ENCODE measurements at places on chromosomes 2 and 18.

GRCh38 chr2:45745231-45745630 is 93.8 kb downstream of the PRKCE start:
- peak; percentile 33 for DNase-seq

- DNase-seq: peak; percentile 88
Observed at GRCh38 chr2:73085691-73086090, 14.2 kb upstream of the SFXN5 start.

DNA sequence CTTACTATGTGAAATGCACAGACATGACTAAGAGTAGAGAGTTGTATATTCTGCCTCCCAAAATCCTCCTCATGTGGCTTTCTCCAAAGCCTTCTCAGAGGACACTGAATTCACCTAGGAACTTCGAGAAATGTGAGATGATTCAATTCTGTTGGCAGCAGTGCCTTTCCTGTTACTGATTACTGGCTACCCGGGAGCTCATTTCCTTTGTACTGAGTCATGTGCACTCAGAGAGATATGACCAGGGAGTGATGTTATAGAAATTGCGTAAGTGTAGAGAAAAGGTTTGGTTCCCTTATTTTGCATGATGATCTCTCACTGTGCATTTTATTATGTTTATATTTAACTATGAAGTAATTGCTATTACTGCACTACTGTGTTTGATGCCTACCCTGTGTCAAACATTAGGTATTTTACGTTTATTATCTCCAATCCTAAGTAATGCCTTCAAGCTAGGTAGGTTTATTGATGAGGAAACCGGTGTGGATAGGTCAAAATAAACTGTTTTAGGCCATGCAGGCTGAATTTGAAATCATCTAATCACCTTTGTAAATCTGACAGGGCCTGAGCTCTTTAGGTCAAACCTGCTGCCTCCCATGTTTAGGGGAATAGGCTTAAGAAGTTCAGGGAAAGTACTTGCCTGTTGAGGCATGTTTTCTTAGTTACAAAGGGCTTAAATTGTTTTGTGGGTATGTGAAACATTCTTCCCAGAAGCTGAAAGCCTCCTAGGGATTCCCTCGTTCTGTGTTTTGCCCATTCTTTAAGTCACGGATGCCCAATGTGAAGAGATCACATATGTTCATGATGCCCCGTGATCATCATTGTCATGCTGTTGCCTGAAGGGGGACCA is 86.8 kb downstream of the FMNL2 start:
- peak; percentile 97 for DNase-seq

DNA sequence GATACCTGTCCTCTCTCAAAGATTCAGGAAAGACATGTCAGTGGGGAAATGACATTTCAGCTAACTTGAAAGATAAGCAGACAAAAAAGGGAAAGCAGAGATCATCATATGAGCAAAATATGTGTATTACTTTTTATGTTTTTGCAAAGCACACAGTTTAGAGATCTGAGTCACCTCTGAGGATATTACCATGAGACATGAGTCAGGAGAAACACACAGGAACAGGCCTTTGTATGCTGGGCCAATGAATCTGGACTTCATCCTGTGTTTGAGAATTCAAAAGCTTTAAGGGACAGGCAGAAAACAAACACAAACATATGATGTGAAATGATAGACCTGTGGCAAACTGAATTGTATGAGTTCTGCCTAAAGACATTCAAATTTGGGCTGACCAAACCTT is 306.0 kb upstream of the EPC2 start:
- DNase-seq: peak; percentile 62

DNA sequence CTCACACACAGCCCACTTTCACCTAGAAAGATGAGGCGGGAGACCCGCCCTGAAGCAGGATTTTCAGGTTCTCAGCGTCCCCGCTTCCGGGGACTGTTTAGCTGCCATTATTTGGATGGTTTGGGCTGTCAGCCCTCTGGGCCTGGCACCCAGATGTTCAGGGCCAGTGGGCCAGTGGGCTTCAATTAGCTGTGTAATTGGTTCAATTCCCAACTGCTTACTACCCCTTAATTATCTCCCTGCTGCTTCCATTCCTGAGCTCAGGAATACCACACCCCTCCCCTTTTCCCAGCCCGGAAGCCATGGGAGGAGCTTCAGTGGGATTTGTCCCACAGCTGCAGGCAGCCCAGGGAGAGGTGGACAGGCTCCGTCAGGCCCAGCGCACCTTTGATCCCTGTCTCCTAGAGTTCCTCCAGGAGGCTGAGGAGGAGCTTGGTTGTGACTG is 114.1 kb upstream of the MYCN start:
- no peak for DNase-seq

GRCh38 chr2:182883451-182883850 is 17.0 kb upstream of the FRZB start:
- DNase-seq: no peak

- DNase-seq: peak; percentile 18
Observed at GRCh38 chr2:85175369-85176299, 42.4 kb downstream of the TCF7L1 start.

GRCh38 chr18:62631173-62631572 is 84.2 kb upstream of the PHLPP1 start:
- DNase-seq: no peak

GRCh38 chr2:12050396-12050795 is 304.0 kb downstream of the LPIN1 start:
- DNase-seq: peak; percentile 91

GRCh38 chr2:48496849-48497248 is 33.1 kb upstream of the STON1 start:
- no peak for DNase-seq

- DNase-seq: no peak
Observed at GRCh38 chr2:113857464-113857863, 32.4 kb upstream of the ACTR3 start.

DNA sequence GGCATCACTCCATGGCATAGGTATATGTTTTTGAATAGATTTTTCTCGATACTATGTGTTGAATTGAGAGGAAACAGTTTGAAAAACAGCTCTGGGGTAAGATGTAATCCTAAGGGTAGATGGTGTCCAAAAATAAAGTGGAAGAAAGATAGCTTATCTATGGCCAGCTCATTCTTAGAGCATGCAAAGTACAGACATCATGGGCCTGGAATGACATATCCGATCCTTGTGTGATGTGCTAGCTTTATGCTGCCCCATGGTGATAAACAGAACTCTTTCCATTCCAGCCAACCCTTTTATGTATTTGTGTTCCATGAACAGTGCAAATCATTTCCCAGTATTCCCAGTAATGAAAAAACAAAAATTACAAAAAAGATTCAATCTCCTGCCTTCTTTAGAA is 390.2 kb upstream of the NXPH2 start:
- DNase-seq: no peak

DNA sequence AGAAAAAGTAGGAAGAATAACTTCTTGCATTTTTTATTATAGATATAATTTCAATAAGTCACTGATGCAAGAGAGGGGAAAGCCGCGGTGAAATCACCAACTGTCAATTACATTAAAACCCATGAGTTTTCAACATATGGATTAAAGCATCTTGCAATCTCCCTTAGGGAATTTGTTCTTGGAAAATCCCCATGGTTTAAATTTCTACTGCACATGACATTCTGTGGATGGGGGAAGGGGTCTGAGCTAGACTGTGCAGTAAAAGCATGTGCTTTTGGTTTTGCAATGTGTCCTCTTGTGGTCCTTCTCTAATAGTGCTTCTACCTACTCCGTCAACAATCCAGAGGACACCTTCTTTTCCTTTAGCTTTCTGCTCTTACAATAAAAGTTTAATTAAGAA is 894.0 kb downstream of the DCDC2C start:
- no peak for DNase-seq

DNA sequence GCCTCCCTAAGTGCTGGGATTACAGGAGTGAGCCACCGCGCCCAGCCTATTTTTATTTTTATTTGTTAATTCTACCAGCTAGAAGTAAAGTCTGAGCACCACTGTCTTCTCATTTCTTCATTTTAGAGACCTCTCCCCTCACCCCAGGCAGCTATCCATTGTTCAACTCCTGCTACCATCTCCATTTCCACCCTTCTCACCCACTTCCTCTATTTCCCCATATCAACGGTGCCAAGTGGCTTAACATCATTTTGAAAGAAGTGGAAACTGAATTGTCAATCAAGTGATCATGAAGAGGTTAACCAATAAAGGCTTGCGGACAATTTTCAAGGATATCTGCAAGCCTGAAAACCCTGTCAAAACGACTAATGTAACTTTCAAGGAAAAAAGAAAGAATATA is 323.1 kb downstream of the NBAS start:
- DNase-seq: no peak

GRCh38 chr2:96961210-96961950 is 25.0 kb downstream of the FAM178B start:
- no peak for DNase-seq

- peak; percentile 51 for DNase-seq
Observed at GRCh38 chr18:8480506-8481328, 128.5 kb upstream of the RAB12 start.

- no peak for DNase-seq
Observed at GRCh38 chr2:130388221-130388907, 32.5 kb downstream of the PTPN18 start.

DNA sequence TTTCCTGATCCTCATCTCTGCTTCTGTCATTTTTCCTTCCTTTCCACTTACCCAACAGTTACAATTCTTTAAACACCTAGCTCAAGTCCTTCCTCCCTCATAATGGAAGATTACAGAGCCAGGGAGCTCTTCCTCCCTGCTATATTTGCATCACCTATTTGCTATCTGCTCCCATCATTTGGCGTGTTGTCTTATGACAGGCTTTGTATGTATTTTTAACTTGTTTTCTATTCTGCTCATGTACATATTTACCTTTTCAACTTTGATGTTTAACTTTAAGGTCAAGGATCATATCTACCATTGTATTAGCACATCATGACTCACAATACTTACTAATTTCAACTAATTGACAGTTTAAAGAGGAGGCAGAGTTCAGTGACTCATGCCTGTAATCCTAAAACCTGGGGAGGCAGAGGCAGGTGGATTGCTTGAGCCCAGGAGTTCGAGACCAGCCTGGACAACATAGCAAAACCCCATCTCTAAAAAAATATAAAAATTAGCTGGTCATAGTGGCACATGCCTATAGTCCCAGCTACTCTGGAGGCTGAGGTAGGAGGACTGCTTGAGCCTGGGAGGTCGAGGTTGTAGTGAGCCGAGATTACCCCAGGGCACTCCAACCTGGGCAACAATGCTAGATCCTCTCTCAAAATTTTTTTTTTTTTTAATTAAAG is 308.0 kb upstream of the STON1 start:
- peak; percentile 55 for DNase-seq

GRCh38 chr2:47687856-47688255 is 95.1 kb upstream of the MSH6 start:
- DNase-seq: no peak

DNA sequence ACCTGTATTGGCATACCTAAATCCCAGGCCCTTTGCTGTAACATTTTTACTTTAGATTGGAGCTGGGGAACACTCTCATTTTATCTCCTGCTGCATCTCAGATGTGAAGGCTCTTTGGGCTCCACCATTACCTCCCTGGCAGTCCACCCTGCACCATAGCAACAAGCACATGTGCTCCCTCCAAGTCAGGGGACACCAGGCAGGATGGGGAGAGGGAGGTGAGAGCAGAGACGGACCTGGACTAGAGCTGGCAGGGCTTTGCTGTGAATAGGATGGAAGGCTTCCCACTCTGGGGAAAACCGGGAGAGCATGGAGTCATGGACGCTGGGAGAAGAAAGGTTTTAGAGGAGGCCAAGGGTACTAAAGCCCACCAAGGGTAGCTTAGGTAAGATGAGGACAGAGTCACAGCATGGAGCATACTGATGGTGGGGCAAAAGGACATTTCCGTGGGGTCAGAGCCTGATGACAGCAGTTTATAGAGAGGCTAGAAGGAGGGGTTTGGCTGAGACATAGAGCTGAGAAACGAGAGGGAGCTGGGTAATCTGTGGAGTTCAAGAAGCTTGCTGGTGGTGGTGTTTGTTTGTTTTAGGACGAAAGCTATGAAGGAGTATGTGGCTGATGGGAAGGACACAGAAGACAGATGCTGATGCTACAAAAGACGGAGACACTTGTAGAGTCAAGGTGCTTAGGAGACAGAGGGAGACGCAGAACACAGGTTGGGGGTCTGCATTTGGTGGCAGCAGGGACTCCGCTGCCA is 134.8 kb downstream of the COL6A3 start:
- DNase-seq: peak; percentile 38

DNA sequence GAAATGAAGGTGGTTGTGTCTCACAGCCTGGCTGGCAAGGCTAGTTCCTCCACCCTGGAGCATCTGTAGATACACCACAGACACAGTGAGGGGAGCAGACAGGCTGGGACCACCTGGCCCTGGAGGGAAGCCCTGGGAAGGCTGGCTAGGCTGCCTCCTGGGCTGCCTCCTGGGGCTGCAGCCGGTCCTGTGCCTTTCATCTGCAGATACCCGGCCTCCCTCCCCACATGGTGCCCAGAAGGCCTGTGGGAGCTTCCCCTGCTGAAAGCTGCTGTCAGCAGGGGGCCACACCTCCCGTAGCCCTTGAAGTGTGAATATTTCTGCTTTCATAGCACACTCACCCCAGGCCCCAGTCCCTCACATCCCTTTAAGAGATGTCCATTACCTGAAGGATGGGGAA is 37.6 kb downstream of the SDC1 start:
- DNase-seq: no peak

DNA sequence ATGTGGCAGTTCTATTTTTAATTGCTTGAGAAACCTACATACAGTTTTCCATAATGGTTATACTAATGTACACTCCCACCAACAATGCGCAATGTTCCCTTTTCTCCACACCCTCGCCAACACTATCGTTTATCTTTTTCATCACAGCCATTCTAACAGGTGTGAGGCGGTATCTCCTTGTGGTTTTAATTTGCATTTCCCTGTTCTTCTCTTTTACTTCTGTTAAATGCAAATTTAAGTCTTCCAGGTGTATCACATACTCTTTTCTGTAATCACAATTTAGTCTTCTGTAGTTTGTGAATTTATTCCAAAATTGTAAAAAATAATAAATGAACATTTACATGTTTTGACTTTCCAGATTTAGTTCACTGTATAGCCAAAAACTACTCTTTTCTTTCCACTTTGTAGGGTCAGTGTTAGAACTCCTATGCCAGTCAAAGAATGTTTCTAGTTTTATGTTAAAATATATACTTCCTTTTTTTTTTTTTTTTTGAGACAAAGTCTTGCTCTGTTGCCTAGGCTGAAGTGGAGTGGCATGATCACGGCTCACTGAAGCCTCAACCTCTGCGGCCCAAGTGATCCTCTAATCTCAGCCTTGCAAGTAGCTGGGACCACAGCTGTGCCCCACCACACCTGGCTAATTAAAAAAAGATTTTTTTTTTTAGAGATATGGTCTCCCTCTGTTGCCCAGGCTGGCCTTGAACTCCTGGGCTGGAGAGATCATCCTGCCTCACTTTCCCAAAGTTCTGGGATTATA is 15.4 kb upstream of the ACYP2 start:
- no peak for DNase-seq

DNA sequence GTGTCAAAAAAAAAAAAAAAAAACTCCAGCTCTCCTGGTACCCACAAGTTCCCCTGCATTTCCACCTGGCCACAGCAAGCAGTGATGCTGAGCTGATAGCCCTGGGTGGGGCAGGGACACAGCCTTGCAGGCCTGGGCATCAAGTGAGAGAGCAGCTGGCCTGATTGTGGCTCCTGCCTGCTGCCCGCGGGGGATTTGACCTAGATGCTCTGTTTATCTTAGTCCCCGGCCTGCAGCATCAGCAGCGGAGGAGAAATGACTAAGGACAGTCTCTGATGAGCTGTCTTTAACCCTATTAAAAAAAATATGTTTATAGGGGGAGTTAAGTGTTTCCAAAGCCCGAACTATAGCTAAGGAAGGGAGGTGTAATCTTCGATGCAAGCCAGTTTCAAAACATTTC is 102.6 kb downstream of the MTCL1 start:
- no peak for DNase-seq

- peak; percentile 72 for DNase-seq
Observed at GRCh38 chr2:101518578-101519492, 43.9 kb upstream of the RFX8 start.

Data from foreskin fibroblast (primary cell).